ENCODE measurements at places on chromosomes 5 and 9.

GRCh38 chr9:105901514-105902109 is 207.3 kb downstream of the TMEM38B start:
- DNase-seq = no peak

DNA sequence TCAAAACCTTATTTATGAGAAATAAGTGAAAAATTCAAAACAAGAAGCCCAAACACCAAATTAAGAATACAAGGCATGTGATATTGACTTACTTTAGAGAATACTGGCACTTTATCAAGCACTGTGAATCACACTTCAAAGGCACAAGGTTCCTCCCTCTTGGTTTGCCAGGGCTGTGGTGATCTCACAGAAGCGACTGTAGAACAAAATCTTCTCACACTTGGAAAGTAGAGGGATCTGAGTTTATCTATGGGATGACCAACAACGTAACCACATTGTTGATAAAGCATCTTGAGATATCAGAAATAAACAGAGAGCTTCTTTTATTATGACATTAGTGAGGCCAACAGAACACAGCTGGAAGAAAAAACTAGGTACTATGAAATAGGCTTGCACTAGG is 295.9 kb downstream of the NFIB start:
- DNase-seq = no peak

DNA sequence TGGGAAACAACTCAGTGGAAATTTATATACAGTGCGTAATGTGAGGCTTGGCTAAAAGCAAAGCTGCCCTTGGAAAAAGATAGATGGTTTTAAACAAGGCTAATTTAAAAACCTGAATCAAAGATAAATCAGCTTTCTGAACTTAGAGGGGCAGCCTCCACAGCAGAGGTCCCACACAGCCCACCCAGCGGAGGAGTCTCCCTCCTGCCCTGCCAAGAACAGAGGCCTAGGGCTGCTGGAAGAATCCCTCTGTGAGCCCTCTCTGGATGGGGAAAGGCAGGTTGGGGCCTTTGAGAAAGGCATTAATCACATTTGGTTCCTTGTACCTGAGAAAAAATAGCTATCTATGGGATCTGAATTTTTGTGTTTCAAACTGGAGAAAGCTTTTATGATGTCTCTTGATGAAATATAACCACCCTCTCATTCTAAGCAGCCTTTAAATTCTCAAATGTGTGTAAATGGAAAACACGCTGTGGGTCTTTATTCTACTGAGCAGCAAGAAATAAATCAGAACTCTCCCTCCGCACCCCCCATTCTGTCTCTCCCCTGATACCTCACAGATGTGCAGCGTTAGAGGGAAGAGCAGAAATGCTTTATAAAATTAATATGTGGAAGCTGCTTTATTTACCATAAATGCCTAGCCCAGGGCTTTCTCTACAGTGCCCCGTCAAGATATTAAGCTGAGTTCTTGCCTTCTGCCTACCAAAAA is 329.2 kb downstream of the EFNA5 start:
- no peak for DNase-seq

GRCh38 chr9:70407081-70407503 is 7.4 kb downstream of the KLF9 start:
- DNase-seq = no peak

DNA sequence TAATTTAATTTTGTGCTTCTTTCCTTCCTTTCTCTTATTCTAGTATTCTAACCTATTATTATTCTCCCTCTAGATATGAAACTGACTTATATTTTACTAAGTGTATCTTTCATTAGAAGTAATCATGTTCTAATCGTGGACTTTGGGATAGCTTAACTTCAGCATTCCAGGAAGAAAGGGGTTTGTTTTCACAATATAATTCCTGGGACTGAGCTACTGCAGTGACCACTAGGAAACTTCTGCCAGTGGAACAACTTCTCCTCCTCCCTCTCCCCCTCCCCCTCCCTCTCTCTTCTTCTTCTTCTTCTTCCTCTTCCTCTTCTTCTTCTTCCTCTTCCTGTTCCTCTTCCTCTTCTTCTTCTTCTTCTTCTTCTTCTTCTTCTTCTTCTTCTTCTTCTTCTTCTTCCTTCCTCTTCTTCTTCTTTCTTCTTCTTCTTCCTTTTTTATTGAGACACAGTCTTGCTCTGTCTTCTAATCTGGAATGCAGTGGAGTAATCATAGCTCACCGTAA is 127.9 kb downstream of the NNT start:
- no peak for DNase-seq

GRCh38 chr5:103133231-103133630 is 13.1 kb downstream of the PPIP5K2 start:
- DNase-seq = no peak

DNA sequence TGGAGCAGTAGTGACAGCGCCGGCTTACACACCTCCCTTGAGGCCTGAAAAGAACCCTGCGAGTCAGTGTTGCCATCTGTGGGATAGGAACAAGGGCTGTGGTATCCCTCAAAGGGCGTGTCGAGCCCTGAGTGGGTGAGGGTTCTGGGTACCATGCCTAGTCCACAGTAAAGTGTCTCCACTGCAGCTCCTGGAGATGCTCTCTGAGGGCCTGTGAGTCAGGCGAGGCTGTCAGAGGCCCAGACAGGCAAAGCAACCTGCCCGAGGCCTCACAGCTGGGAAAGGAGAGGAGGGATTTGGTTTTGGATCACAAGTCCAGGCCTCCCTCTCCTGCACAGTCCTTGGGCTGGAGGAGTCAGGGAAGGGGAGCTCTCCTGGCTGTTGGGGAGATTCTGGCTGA is 6.1 kb downstream of the PRRX2 start:
- no peak for DNase-seq

DNA sequence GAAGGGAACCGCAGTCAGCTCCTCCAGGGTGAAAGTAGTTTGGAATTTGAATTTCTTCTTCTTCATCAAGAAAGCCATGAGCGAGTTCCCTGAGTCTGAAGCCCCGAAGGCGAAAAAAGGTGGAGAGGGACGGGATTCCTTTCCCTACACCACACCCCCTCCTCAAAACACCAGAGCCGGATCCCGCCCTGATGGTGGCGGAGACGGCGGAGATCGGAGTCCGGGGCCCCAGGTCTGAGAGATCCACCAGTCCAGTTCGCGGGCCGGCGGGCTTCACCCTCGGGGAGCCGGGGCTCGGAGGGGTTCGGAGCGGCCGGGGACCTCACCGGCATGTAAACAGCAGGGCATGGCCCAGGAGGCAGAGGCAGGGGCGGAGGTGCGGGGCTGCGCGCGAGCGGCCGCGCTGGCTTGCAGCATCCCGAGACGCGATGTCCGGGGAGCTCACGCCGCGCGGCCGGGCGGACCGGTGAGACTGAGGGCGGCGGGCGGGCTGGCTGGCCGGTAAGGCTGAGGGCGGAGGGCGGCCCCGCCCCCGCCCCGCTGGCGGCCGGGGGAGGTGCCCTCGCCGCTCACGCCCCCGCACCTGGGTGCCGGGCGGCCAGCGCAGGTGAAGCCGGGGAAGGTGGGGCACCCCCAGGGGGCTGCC is 606 bp downstream of the EEIG1 start:
- DNase-seq = no peak

GRCh38 chr5:9192266-9192665 is 353.6 kb downstream of the SEMA5A start:
- DNase-seq = no peak

DNA sequence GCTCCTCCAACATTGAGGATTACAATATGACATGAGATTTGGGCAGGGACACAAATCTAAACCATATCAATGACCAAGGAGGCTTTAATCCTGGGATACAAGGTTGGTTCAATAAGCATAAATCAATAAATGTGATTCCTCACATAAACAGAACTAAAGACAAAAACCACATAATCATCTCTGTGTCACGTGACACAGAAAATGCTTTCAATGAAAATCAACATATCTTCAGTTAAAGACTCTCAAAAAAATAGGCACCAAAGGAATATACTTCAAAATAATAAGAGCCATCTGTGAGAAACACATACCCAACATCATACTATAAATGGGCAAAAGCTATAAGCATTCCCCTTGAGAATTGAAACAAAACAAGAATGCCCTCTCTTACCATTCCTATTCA is 604.9 kb downstream of the SEMA5A start:
- no peak for DNase-seq

DNA sequence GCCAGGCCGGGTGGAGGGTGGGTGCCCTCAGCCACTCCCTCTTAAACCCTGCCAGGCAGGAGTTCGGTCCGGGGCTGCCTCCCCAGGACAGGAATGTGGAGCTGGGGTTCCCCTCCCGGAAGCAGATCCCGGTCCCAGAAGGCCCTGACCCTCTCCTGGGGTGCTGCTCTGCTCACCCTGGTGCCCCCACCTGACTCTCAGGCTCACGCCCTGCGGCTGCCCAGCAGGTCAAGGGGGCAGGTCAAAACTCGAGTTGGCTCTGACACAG is 3.7 kb upstream of the NRARP start:
- no peak for DNase-seq

DNA sequence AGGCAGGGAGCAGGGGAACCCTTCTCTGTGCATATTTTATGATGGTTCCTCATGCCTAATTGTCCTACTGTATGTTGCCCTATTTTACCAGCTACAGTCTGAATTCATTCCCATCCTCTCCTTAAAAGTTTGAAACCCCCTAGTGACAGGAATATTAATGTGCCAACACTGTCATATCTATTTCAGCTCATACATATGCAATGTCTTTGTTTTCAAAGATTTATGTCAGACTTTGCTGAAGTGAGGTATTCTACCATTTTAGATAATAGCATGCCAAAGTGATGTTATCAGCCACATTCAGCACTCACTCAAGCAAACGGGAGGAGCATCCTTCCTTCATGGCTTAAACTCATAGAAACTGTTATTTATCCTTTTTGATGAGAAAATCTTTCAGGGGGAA is 696.5 kb downstream of the NR2F1-AS1 start:
- no peak for DNase-seq

- DNase-seq = no peak
Observed at GRCh38 chr9:21510806-21511205, 28.7 kb upstream of the IFNE start.

- DNase-seq = no peak
Observed at GRCh38 chr5:167745868-167746267, 545.6 kb upstream of the WWC1 start.

DNA sequence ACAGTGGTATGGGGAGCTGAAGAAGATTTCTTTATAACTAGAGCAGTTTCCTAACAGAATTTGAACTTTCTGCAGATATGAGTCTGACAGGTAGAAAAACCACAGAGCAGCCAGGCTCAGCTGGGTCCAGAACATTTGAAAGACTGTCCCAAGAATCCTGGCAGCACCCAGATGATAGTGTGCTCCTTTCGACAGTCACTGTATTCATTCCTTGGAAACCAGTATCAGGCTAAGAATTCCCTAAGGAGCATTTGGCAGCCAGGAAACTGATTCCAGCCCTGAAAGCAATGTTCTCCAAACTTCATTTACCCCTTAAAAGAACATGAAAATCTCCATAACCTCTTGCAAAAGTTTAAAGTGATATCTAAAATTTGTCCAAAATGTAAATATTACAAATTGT is 123.0 kb upstream of the MTAP start:
- no peak for DNase-seq

DNA sequence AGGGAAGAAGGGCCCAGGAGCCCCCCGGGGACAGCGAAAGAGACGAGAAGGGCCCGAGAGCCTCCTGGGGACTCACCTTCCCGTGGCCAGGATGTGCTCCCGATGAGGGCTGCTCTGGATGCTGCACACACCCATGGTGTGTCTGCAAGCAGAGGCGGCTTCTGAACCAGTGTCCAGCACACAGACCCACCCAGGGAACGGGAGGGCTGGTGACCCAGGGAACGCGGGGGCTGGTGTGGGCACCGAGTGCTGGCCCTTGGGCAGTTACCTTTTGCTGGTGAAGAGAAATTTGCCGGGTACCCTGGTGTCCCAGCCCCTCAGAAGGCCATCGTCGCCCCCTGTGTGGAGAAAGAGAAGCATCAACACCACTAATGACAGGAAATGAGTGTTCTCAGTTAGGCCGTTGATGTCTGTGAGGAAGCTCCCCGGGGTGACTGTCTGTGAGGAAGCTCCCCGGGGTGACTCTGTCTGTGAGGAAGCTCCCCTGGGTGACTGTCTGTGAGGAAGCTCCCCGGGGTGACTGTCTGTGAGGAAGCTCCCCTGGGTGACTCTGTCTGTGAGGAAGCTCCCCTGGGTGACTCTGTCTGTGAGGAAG is 13.2 kb downstream of the MRPL41 start:
- no peak for DNase-seq

GRCh38 chr5:68405784-68406743 is 190.5 kb downstream of the PIK3R1 start:
- no peak for DNase-seq

DNA sequence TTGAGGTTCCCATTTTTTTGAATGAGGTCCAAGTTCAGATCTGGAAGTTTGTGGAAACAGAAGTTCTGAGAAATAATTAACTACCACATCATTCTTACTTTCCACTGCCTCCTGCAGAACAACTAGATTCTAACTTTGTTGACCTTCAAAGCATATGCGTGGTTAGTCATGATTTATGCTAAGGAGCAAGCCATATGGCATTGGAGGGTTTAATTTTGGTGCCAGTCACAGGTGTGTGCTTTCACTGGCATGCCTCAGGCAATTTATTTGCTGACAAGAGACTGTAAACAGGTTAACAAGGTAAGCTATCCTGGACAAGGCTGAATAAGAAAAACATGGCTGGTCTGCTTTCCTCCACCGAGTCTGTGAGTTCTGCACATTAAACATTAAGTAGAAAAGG is 31.5 kb downstream of the HMHB1 start:
- no peak for DNase-seq

DNA sequence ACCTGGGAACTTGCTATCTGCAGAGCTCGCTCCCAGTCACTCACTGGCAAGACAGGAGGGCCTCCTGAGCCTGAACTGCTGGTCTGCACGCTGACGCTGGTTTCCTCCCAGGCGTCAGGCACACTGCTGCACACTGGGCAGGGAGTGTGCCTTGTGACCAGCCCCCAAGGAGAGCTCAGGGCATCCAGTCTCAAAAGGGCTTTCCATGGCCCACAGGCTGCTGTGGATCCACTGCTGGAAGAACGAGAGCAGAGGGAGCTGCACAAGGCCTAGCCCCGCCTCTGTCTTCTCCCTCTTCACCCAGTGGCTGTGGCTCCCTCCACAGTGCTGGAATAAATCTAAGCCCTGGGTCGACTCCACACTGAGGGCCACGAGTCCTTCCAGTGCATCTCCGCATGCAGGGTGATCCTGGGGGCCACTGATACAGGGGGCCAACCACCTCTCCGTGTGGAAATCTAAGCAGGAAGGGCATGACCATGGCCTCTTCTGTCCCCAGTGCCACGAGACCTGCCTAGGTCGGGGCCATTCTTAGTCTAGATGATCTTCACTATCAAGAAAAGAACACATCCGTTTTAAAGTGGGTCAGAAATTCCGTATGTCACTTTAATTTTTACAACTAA is 93.6 kb downstream of the CAMSAP1 start:
- DNase-seq = no peak
